ENCODE measurements at places on chromosomes 13 and 19.

DNA sequence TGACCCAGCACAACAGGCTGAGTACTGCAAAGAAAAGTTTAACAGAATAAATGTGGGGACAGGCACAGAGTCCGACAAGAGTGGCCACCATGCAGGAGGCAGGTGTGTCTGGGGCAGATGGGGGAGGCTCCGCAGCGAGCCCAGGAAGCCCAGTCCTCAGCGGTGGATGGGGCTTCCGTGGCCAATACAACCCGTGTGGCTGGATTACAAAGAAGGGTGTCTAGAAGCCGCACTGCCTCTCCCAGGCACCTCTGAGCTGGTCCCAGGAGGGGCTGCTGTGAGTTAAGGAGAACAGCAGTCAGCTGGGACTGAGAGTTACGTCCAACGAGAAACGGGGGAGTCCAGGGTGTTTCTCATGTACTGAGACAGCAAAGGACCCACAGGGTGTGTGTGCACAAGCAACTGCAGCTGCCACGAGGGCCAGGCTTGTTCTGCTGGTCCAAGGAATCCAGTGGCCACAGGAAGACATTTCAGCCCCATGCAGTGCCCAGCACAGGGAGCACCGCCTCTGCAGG is 70.2 kb downstream of the SPACA7 start:
- no peak for DNase-seq

DNA sequence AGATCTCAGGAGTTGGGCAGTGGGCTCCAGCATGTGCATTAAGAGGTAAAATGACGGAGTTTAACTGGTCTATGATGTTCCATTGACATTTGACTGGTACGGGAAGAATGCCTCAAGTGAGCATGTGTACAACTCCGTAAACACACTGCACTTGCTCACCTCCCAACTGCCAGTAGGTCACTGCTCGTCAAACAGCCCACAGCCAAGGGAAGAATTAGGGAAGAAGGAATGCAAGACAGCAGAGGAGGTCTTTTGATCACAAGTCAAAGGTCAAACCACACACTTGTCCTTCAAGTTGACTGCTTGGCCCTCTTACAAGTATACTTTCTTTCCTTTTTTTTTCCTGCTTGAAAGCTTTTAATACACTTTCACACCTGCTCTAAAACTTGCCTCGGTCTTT is 236.7 kb downstream of the B3GLCT start:
- DNase-seq, result no peak

DNA sequence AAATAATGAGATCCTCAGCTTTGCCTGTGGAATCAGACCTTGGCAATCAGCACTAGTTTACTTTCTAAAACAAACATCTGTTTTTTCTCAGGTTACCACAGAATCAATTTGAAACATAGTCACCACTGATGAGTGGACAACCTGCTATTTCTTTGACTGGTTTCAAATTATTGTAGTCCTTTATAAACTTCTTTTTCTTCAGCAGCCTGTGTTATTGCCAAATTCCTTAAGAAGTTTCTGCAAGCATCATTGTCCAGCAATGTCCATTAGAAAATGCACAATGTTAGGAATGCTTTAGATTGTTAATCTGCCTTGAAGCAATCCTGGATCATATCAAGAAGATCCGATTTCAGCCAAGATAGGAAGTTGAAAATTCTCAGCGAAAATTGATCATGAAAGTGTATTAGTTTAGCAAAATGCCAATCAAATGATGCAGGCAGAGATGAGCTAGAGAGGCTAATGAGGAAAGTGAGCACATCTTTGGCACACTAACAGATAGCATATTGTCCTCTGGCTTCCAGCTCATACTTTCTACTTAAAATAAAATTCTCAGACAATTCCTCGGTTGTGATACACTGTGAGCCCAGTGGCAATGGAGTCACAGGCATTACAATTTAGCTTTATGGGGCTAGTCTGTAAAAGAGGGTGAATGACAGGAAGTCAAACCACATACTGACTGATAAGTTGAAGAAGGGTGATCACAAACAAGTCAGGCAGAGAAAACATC is 270.6 kb downstream of the SLITRK6 start:
- no peak for DNase-seq

DNA sequence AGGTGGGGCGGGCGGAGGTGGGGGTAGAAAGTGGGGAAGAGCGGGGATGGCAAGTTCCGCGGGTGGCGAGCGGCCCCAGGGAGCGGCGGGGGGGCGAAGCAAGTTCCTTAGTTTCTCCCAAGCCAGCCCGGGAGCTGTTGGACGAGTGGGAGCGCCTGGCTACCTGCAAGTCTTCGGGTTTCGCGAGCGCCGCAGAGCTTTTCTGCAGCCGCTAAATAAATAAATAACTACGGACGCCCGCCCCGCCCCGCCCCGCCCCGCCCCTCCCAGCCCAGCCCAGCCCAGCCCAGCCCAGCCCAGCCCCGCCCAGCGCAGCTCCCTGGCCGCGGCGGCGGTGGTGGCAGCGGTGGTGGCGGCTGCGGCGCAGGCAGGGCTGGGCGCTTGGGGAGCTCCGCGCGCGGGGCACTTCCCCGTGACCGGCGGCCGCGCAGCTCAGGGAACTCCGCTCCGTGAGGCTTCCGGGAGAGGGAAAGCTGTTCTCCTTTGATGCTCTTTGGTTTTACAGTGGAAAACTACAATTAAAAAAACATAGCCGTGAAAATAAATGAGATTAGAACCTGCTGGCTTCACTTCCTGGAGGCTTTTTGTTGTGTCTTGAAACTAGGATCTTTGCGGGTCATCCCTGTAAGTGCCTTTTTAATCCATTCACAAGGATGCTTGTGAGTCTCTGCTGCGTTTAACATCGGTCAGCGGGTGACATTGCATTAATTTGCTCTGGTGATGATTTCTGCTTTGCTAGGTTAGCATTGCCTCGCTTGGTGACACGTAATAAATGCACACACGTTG is at the start of gene UBE2L5:
Gene UBE2L5, plus strand, starts transcription at position 440 of the 786 bp plus-strand sequence. CDS start 5,498 bp downstream, outside the sequence.
- DNase-seq, result peak; percentile 55

- DNase-seq, result no peak
These were observed 10.7 kb downstream of the AP2S1 start for GRCh38 chr19:46839752-46840497.

DNA sequence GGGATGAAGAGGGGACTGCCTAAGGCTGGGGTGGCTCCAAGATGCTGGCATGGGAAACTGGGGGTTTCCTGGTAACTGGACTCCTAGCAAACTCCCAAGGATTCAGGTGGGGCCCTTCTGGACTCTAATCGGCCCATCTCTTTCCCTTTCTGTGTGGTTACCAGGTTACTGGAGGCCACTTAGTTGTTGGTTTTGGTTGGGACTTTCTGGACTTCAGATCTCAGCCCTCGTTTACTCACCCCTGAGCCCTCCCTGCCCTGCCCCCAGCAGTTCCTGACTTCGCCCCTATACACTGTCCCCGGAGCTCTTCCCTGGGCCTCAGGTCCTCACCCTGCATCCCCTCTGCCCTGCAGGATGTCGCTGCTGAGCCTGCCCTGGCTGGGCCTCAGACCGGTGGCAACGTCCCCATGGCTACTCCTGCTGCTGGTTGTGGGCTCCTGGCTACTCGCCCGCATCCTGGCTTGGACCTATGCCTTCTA is 328 bp downstream of the CYP4F12 start:
- no peak for DNase-seq

- no peak for DNase-seq
These were observed 698.2 kb downstream of the PCDH17 start for GRCh38 chr13:58329746-58330145.

- DNase-seq, result no peak
These were observed 49.3 kb upstream of the EEF1AKMT1 start for GRCh38 chr13:20823071-20823470.

GRCh38 chr13:43631106-43631505 is 155.7 kb downstream of the ENOX1 start:
- DNase-seq, result no peak

DNA sequence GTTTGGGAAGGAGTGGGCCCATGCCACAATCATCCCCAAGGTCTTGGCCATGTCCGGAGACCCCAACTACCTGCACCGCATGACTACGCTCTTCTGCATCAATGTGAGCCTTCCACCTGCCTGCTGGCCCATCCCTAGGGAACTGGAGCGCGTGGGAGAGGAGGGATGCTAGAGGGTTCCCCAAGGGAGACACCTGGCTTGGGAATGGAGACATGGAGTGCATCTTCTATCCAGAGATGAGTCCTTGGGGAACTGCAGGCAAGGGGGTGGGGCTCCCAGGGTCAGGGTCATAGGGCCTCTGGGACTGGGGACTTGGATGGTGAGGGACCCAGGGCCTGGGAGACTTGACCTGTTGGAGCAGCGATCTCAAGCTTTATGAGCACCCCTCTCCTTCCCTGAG is 31.2 kb downstream of the PPP2R1A start:
- DNase-seq, result no peak

DNA sequence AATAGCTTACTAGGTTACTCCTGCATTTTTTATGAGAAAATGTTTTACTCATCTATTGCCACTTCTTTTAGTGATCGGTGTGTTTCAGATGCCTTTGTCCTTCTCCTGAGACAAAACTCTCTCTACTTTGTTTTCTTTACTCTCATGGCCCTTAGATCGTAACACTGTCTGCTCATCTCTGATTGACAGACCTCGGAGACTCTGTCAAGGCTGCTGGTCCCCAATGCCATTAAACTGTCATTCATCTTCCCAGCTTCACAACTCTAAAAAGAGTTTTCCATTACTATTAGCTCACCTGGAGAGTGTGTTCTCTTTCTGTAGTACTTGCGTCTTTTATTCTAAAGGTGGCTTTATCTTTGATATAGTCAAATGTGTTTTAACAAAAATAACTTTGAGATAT is 765.2 kb downstream of the SLITRK1 start:
- no peak for DNase-seq

GRCh38 chr13:100545684-100546061 is 42.9 kb downstream of the GGACT start:
- no peak for DNase-seq

GRCh38 chr13:26310003-26310402 is 56.1 kb downstream of the CDK8 start:
- no peak for DNase-seq

GRCh38 chr13:50236898-50237318 is 221.7 kb downstream of the KCNRG start:
- no peak for DNase-seq

GRCh38 chr13:51557875-51558612 is 26.2 kb upstream of the WDFY2 start:
- no peak for DNase-seq

DNA sequence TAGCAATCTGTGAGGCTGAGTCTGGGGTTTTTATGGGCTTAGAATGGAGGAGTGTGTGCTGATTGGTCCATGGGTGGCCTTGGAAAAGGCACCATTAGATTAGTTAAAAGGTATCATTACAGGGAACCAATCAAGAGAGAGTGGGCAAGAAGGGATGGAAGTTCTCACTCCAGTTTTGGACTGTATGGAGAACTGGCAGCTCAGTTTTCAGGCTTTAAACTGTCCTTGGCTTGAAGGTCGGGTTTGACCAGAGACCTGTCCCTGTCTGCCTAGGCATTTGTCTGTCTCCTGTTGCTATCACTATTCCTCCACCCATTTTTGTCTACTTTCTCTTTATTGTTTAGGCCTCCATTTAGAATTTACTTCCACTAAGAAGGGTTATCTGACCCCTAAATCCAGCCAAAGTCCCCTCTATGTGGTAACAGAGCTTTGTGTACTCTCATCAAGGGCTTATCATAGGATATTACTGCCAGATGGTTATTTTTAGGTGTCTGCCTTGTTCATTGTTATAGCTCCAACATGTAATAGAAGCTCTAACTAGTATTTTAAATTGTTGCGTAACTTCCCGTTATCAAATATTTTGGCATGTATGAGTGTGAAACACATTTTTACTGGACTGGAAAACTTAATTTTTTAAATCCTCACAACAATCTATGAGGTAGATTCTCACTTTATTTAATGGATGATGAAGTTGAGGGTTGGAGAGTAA is 133.3 kb upstream of the SLC10A2 start:
- DNase-seq, result no peak

Measured in stimulated activated CD4-positive, alpha-beta T cell treated with anti-CD3 and anti-CD28 coated beads, Interleukin-15, amount 100 ng/mL, for 1 hour (primary cell).